Activated CD4-positive, alpha-beta T cell treated with anti-CD3 and anti-CD28 coated beads, Interleukin-2, amount 50 U/mL, for 4 hours (primary cell): ENCODE measurements at places on chromosomes 7 and 10.

GRCh38 chr10:64760371-64760770 is 1239.2 kb downstream of the REEP3 start:
- DNase-seq: no peak

DNA sequence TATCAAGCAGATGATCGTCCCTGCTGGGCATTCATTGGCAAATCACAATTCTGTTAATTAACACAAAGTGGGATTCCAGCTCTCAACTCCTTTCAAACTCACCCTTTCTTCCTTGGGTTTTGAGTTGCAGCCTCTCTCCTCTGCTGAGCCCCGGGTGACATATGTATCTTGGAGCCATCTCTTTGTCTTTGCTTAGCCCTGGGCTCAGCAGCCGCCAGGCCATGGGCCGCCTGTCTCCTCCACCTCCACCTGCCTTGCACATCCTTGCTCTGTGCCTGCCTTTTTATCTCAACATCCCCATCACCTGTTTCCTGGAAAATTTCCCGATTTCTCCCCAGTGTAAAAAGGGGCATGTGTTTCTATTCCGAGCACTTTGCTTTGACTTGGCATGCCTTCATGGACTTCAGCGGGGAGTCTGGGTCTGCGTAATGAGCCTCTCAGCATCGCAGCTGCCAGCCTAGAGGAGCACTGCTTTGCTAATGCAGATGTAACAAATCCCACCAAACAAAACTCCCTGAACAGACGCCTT is 141.3 kb upstream of the AGK start:
- DNase-seq: no peak

DNA sequence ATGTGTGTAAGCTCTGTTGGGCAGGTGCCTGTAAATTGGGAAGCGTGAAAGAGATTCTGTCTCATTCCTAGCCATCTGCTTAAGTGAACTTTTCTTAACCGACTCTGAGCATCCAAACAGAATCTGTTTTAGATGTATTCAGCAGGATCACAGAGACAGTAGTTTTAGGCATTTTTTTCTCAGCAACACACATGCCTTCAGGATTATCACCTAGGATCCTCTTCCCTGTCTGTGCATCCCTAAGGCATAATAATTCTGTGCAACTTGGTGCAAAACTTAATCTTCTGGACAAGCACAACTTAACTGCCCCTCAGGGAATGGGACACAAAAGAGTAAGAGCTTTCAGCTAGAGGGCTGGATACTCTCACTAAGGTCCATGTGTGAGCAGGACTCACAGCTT is 284.8 kb downstream of the C7orf25 start:
- DNase-seq: no peak

- DNase-seq: no peak
These were observed 45.4 kb downstream of the CHST3 start for GRCh38 chr10:72009425-72010081.

- DNase-seq: no peak
These were observed 19.5 kb downstream of the TAX1BP1 start for GRCh38 chr7:27759491-27759890.
